ENCODE measurements at places on chromosomes 7 and 10. TPM values are rescaled to one million over a fixed set of nuclear protein-coding genes. Genes with fewer than 3 reads are reported as not detected.

DNA sequence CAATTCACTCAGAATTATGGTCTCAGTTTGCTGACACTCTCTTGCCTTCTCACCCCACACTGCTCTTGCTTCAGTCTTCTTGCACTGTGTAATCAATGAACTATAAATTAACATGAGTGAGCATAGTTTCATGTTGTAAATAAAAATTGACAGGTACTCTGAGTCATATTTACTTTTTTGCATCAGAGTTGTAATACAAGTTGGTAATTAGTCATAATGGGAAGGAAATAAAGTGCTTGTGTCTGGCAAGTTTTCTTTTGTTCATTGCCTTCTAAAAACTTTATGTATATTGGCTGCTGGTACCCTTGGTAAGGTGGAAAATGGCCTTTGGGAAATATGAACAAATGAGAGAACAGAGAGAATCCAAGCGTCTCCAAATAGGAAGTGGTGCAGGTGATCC lies 169.3 kb upstream of the MAGI2 start:
- DNase-seq, result no peak

- DNase-seq, result peak; percentile 21
Measured at GRCh38 chr7:134645935-134646334, 718 bp upstream of the BPGM start.

- DNase-seq, result no peak
Measured at GRCh38 chr7:50658696-50659095, 93.5 kb upstream of the DDC start.

DNA sequence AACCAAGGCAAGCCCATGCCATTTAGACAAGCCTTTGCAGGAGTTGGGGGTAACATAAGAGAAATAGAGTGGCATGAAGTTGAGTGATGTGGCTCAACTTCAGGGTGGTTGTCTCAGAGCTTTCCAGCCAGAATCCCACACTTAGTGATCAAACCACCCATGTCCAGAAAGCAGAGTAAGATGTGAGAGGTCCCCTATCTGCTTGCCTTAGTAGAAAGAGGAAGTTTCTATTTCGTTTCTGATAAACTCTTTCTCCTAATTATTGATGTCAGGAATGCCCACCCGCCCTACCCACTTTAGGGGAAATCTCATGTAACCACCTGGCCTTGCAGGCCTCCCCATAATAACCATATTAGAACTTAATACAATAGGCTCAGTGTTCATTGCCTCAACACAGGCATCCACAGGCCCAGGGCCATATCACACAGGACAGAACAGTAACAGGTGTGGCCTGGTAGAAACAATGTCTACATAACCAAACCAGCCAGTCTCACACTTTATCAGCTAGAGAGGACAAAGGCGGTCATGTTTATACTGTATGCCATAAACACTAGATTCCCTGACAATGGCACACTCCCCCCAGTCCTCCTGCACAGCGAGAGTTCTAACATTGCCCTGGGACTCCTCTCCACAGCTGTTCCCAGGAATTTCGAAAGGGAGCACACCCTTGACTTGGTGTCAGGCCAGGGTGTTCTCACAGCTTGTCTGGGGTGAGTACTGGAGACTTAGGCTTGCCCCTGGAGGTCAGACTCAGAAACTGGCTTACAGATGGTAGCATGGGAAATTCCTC lies 364.4 kb downstream of the CXCL12 start:
- DNase-seq, result no peak

GRCh38 chr10:102777711-102778453 lies 34.1 kb downstream of the WBP1L start:
- no peak for DNase-seq

GRCh38 chr10:13624630-13625029 lies 37.9 kb downstream of the PRPF18 start:
- no peak for DNase-seq

DNA sequence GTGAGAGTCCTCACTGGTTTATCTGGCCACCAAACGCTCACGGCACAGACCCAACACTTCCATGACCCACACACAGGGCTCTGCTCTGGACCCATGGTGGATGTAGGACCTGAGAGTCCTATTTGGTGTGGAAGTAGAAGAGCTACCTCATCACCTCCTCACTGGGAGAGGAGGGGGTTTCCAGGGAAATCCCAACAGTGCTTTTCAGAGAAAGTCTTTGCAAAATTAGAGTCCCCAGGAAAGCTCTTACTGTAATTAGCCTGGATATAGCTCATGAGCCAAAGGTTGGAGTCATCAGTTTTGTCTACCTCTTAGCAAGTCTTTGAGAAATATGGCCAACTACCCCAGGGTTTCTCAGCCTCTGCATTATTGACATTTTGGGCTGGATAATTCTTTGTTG lies 34.7 kb upstream of the TARP start:
- DNase-seq, result no peak

DNA sequence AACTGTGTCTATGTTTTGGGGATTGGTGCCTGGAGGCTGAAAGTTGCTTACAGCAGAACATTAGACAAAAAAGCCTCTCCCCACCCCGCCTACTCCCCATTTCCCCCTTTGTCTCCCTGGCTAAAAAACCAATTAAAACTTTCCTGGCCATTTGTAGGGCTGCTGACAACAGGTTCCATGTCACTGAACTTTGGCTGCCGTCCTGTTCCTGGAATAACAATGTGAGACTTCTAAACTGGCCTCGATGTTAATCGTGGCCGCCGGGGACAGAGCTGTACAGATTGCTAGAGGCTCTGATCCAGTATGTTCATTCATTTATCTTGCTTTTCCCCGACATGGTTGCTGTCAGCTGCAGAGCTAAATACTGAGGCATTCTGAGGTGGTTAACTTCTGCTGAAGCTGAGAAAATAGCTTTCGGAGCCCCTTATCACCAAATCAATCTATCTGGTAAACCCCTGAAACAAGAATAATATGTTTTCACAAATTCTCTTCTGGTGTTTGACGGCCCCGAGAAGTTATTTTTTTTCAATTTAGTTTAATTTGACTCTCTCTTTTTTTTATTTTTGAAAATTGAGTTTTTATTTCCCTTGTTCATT lies 271.6 kb downstream of the GFRA1 start:
- DNase-seq, result no peak

GRCh38 chr10:125538947-125539731 lies 143.8 kb downstream of the TEX36 start:
- DNase-seq, result no peak

- no peak for DNase-seq
Measured at GRCh38 chr7:39651265-39651664, 27.9 kb downstream of the RALA start.

- no peak for DNase-seq
Measured at GRCh38 chr10:121155742-121156474, 304.7 kb downstream of the WDR11 start.

GRCh38 chr10:79443338-79444198 lies 1.9 kb downstream of the ZCCHC24 start:
- DNase-seq, result no peak

GRCh38 chr7:126718419-126718818 lies 534.3 kb downstream of the GRM8 start:
- no peak for DNase-seq

- DNase-seq, result peak; percentile 20
Measured at GRCh38 chr7:70694434-70694970, 437.4 kb upstream of the GALNT17 start.

Gene STAMBPL1
- total RNA-seq, result 27.9 TPM

Gene ECHDC3
- total RNA-seq, result 1.4 TPM

Gene HTR5A
- not detected for total RNA-seq

Gene INHBA
- total RNA-seq, result not detected

Gene NHLRC2
- total RNA-seq, result 23.7 TPM
